ENCODE measurements at places on chromosomes 1 and 21.

GRCh38 chr1:175572932-175573868 is 170.2 kb downstream of the TNR start:
- no peak for DNase-seq

DNA sequence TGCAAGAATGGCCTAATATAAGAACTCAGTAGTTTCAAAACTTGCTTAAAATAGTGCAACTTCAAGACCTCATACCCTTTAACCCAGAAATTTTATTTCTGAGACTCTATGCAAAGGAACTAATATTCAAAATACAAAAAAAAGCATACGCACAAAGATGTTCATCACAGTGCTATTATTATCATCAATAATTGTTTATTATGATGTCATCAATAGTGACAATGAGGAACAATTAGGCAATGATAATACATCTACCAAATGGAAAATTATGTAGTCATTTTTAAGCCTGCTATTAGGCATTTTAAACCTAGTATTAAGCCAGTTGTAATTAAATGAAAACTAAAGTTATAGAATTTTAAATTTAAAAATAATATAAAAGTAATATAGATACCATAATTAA is 3.3 kb downstream of the TTLL7 start:
- DNase-seq = no peak

- no peak for DNase-seq
Measured at GRCh38 chr1:199585392-199585791, 442.1 kb upstream of the NR5A2 start.

- no peak for DNase-seq
Measured at GRCh38 chr1:64478594-64479470, 8.9 kb downstream of the CACHD1 start.

DNA sequence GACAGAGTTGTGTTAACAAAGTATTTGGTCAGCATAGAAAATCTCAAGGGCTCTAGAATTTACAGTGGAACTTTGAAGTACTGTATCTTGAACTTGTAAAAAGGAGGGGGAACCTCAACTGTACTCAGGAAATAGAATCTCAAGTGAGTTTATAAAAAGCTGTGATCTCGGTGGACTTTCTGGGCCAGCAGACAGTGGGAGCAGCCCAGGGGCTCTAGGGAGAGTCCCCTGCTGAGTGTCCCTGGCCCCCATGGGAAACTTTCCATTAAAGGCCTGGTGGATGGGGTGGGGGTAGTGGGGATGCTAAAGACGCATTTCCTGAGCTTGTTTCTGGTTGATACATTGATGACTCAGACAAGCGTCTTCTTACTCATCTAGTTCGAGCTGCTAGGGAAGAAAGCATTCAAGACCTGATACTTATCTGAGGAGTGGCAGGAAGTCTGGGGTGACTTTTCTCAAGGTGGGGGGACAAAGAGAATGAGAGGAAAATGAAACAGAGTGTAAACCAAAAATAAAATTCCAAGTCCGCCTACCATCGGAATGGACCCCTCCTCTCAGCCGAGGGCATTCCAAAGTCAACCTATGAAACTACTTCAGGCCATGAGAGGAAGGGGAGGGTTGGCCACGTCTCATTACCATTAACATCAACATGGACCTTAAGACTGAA is 65.5 kb downstream of the NID1 start:
- peak; percentile 94 for DNase-seq

GRCh38 chr1:159828581-159829272 is 2.1 kb downstream of the SLAMF8 start:
- no peak for DNase-seq

GRCh38 chr1:86621286-86621685 is 74.4 kb downstream of the CLCA4 start:
- DNase-seq = no peak

GRCh38 chr1:46421739-46422138 is 27.6 kb downstream of the FAAH start:
- no peak for DNase-seq

DNA sequence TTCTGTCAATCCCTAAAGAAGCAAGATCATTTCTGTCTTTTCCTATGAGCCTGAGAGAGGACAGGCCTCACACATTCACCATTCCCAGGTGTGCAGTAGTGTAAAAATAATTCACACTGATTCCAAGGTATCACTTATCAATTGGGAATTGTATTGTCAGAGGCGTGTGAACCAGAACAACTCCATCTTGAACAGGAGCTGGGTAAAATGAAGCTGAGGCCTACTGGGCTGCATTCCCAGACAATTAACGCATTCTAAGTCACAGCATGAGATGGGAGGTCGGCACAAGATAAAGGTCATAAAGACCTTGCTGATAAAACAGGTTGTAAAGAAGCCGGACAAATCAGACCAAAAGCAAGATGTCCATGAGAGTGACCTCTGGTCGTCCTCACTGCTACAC is 239.2 kb downstream of the SMYD3 start:
- DNase-seq = no peak

DNA sequence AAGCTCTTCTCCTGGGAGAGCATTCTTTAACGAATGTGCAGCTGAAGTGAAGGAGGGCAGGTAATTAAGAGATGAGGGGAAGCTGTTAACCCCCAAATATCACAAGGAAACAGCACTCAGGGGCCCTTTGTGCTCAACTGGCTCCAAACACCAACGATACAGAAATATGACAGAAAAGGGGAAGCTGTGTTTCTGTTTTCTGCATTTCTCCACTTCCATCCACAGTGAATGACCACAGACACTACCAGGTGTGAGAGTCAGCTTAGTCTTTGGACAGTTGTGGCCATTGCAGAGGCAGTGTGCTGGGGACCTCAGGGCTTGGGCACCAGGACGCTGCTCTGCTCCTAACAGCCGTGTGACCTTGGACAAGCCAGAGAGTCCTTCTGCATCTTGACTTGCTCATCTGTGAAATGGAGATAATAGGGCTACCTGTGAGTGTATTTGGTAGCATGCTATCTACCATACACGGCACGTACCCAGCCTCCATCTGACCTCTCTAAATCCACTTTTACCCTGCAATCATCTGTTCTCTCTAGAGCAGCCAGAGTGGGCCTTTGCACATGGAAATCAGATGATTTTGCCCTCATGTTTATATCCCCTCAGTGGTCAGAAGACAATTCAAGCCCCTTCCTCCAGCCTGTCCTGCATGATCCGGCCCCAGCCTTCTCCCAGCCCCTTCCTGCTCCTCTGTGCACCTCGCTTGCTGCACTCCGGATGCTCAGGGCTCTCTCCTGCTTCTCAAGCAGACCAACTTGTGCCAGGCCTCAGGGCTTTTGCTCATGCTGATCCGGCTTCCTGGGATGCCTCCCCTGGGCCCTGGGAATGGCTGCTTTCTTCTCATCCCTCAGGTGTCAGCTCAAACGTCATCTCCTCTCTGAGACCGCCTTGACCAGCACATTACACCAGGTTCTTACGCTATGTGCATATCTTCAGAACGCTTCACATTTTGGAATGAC is 4.7 kb upstream of the TINAGL1 start:
- DNase-seq = no peak

- DNase-seq = no peak
Measured at GRCh38 chr1:217003355-217003754, 280.1 kb upstream of the ESRRG start.

DNA sequence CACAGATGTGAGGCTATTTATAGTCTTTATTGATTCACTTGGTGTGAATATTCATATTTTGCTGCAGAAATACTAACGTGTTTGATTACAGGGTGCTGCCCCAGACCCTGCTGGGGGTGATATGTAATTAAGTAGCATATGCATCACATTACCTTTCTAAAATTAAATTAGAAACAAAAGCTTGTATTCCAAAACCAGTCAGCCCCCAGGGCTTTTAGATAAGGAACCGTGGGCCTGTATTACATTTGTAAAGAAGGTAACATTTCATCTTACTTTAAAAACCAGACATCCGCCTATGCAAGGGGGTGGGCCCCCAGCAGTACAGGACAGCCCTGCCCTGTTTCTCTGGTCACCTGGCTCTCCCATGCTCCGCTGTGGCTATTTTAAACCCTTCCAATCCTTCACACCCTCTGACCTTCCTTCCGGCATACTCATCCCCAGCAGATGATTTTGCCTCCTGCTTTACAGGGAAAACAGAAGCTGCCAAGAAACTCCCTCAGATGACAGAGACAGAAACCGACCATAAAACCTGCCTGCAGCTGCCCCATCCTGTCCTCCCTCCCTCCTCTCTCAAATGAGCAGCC is 22.0 kb upstream of the KCNC4 start:
- DNase-seq = no peak

DNA sequence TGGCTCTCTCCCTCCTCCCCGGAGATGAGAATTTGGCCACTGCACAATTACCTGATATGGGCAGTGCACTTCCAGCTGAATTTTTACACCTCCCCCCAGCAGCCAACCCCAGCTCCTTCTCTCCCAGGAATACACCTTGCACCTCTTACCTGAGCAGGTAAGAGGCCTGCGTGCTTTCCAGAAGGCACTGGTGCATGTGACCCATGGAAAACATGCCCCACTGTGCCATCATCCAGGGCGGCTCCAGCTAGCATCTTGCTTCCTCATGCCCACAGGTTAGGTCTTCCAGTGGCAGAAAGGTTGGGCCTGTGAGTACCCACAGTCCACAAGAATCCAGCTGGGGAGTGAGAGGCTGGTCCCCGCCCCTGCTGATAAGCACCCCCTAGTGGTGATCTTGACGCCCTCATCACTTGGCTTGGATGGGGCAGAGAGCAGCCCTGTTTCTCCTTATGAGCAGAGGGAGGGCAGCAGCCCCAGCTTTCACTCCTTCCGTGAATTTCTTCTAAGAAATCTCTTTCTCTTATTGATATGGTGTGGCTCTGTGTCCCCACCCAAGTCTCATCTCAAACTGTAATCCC is 57.8 kb downstream of the EDARADD start:
- DNase-seq = no peak

GRCh38 chr1:221778125-221778524 is 36.2 kb upstream of the DUSP10 start:
- DNase-seq = no peak

DNA sequence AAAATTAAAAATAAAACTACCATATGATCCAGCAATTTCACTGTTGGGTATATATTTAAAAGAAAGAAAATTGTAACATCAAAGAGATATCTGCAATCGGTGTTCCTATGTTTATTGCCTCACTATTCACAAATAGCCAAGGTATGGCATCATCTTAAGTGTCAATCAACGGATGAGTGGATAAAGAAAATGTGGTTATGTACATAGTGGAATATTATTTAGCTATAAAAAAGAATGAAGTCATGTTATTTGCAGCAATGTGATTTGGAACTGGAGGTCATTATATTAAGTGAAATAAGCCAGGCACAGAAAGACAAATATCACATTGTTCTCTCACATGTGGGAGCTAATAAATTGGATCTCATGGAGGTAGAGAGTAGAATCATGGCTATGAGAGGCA is 76.3 kb downstream of the RD3 start:
- no peak for DNase-seq

GRCh38 chr1:163583661-163584181 is 262.0 kb downstream of the NUF2 start:
- DNase-seq = no peak

- DNase-seq = no peak
Measured at GRCh38 chr1:111831153-111831552, 75.5 kb downstream of the DDX20 start.

- no peak for DNase-seq
Measured at GRCh38 chr1:3019007-3019515, 2.2 kb upstream of the ACTRT2 start.

DNA sequence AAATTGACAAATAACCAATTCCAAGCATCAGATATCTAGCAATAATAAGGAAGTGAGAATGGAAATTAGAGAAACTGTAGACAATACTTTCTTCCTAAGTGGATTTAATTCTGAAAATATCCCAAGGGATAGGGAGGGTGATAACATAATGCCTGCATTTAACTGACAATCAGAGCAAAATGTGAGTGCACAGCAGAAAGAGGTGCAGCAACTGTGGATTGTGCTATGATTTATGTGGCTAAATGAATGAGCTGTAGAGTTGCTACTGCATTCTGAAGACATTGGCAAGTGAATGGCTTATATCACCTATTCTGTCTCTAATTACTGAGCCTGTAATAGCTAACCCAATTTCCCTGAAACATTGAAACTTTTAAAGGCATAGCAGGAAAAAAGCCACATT is 39.0 kb downstream of the OLFM3 start:
- DNase-seq = no peak

GRCh38 chr1:231970684-231971083 is 344.1 kb downstream of the DISC1 start:
- no peak for DNase-seq

GRCh38 chr1:185440877-185441276 is 123.8 kb upstream of the IVNS1ABP start:
- DNase-seq = peak; percentile 26

GRCh38 chr1:213876531-213876930 is 111.2 kb upstream of the PROX1 start:
- no peak for DNase-seq

- DNase-seq = no peak
Measured at GRCh38 chr1:197637406-197637805, 137.9 kb downstream of the DENND1B start.

DNA sequence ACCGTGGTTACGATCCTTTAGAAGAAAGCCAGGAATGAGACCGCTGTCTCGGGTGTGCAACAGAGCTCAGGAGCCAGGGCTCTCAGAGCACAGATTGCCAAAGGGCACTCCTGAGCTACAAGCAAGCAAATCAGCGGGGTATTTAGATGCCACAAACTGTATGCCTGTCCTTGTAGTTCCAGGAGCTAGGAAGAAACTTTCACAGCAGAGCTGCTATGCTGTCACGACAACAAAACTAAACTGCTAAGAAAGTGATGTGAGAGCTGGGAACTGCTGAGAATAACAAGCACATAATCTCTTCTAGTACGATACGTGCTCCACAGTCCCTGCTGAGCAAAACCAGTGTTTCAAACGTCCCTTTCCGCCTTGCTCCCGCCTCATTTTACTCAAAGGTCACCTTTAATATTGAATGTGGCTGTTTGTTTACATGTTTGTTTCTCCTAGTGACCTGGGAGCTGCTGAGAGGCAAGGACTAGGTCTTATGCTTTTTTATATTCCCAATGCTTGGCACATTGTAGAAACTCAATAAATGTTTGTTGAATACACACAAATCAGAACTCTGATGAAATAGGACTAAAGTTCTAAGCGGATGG is 14.7 kb downstream of the GREM2 start:
- DNase-seq = no peak

- peak; percentile 50 for DNase-seq
Measured at GRCh38 chr1:20361805-20362381, 71.2 kb downstream of the VWA5B1 start.

DNA sequence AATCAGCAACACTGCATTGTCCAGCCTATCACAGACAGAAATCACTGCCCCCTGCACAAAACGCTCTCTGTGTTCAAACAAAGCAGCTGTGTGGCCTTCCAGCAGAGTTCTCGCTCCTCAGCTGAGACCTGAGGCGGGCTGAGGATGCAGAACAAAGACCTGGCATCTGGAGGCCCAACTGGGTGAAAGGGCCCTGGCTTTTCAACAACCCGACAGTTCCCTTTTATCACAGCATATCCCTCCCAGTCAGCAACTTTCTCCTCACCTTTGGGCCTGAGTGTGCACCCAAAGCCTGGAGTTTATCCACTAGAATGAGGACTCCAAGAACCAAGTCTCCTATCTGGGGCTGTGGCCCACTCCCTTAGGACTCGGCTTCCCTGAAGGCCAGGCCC is 42.6 kb upstream of the A3GALT2 start:
- DNase-seq = no peak

- DNase-seq = no peak
Measured at GRCh38 chr21:41933313-41934079, 20.3 kb downstream of the C2CD2 start.
